ENCODE measurements at places on chromosomes 7 and 10. TPM values are rescaled to one million over a fixed set of nuclear protein-coding genes. Genes with fewer than 3 reads are reported as not detected.
A peak's percentile ranks its signal among the peaks of the same experiment; 100 is the strongest.

The TMEM236 gene
- total RNA-seq: 0.04 TPM

The ZNF786 gene
- total RNA-seq: 3.0 TPM

The CPA2 gene
- not detected for total RNA-seq

The CAMK2B gene
- total RNA-seq: not detected

The ZNF775 gene
- total RNA-seq: 0.56 TPM

The NKX2-3 gene
- not detected for total RNA-seq

The CRTAC1 gene
- total RNA-seq: not detected

The GRID2IP gene
- total RNA-seq: not detected

The PHF14 gene
- total RNA-seq: 71.6 TPM

The PMS2 gene
- total RNA-seq: 36.3 TPM

The MBL2 gene
- not detected for total RNA-seq

The EPHB6 gene
- total RNA-seq: 0.35 TPM

- peak; percentile 24 for DNase-seq
Observed at GRCh38 chr10:22682237-22683139, 31.9 kb downstream of the PIP4K2A start.

- DNase-seq: no peak
Observed at GRCh38 chr7:143230602-143231457, 9.0 kb downstream of the TAS2R40 start.

GRCh38 chr10:79230328-79230830 is 116.9 kb upstream of the PPIF start:
- no peak for DNase-seq

DNA sequence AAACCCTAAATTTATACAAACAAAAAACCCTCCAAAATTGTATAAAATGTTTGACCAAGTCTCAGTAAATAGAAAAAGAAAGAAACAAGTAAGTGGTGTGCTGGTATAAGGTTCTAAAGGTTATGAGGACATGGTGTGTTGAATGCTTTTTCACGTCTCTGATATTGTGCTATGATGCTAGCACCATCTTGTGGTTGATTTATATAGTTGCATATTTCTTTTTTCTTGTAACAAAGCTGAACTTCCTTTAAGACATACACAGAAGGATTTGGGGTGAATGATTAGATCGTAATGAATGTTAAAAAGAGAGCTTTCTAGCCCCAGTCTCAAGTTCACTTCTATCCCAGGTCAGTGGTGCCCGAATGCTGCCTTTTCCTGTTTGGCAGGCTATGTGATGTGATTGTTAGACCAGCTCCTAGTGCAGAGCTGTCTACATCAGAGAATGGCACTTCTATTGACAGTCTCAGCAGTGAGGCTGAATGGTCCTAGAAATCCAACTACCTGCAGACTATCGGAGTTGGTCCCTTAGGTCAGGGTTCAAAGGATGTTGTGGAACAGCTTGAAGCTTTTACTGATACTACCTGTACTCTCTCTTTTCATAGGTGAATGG is 25.0 kb downstream of the VTI1A start:
- peak; percentile 65 for DNase-seq

- DNase-seq: peak; percentile 28
Observed at GRCh38 chr7:124349443-124349842, 316.6 kb upstream of the TMEM229A start.

- DNase-seq: no peak
Observed at GRCh38 chr10:25017661-25018060, 1.2 kb downstream of the THNSL1 start.

- no peak for DNase-seq
Observed at GRCh38 chr7:14691034-14691433, 211.5 kb downstream of the DGKB start.

- no peak for DNase-seq
Observed at GRCh38 chr7:102111061-102112041, 175.3 kb upstream of the SH2B2 start.

DNA sequence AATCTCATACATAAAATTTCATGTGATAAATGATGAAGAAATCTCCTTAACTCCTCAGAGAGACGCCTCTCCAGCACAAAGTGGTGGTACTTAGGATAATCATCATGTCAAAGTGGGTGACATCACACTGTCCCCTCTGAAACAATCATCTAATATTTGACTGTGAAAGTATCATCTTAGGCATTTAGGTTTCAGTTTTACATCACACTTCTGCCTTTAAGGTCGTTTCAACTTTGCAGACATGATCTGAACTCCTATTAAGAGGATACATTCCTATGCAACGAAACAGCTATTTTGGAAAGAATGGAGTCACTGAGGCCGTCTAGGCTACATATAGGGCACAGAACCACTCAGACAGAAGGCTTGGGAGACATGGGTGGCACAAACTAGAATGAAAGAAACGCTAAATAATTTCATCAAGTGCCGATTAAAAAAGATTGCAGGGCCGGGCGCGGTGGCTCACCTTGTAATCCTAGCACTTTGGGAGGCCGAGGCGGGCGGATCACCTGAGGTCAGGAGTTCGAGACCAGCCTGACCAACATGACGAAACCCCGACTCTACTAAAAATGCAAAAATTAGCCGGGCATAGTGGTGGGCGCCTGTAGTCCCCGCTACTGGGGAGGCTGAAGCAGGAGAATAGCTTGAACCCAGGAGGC is 2.0 kb downstream of the VOPP1 start:
- no peak for DNase-seq

GRCh38 chr7:107345898-107346297 is 124.0 kb upstream of the GPR22 start:
- no peak for DNase-seq

- no peak for DNase-seq
Observed at GRCh38 chr7:66639773-66640172, 11.1 kb downstream of the KCTD7 start.

GRCh38 chr7:35571611-35572240 is 123.2 kb downstream of the HERPUD2 start:
- DNase-seq: no peak

DNA sequence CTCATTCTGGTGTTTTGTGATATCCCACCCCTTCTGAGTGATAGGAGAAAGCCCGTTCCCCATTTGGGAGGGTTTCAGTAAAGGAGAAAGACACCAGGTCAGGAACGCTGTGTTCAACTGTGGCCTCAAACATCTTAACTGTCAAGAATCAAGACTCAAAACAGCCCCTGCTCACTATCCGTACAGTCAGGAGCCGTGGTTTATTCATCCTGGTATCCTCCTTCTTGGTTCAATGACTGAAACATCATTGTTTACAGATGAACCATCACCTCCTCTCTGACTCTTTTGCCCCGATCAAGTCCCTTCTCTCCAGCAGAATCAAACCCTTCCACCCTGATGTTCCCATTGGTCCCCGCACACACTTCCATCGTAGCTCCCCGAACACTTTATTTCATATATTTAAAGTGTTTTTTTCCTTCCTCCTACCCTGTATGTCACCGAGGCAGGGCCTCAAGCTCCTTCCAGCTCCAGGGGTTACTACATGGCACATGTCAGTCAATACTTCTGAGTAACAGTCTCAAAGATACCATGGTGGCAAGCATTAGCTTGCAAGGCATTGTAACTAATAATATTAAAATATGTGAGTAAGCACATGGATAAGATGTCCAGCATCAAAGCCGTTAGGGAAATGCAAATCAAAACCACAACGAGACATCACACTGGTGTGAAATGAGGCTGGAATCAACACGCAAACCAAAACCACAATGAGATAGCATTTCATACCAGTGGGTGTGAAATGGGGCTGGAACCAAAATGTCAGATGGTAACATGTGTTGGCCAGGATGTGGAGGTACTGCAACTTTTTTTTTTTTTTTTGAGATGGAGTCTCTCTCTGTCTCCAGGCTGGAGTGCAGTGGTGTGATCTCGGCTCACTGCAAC is 124.7 kb upstream of the C1QL3 start:
- peak; percentile 16 for DNase-seq

GRCh38 chr10:129035052-129035827 is 431.8 kb upstream of the MGMT start:
- DNase-seq: no peak

DNA sequence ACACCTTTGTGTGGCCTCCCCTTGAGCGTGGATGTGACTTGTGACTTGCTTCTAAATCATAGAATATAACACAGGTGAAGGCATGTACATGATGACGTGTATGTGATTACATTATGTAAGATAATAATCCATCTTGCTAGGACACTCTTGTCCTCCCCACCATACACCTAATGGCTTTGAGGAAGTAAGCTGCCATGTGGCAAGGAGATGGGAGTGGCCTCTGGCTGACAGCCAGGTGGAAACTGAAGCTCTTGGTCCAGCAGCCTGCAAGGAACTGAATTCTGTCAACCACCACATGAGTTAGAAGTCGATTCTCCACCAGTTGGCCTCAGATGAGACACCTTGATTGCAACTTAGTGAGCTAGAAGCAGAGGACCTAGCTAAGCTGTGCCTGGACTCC is 67.4 kb upstream of the ELN start:
- no peak for DNase-seq

GRCh38 chr10:43822631-43823580 is 174.2 kb upstream of the ZNF32 start:
- no peak for DNase-seq

- DNase-seq: no peak
Observed at GRCh38 chr7:112147793-112148361, 58.3 kb downstream of the DOCK4 start.

- no peak for DNase-seq
Observed at GRCh38 chr7:94012746-94013145, 8.6 kb upstream of the BET1 start.

GRCh38 chr10:74290708-74291107 is 139.7 kb downstream of the ADK start:
- DNase-seq: no peak

DNA sequence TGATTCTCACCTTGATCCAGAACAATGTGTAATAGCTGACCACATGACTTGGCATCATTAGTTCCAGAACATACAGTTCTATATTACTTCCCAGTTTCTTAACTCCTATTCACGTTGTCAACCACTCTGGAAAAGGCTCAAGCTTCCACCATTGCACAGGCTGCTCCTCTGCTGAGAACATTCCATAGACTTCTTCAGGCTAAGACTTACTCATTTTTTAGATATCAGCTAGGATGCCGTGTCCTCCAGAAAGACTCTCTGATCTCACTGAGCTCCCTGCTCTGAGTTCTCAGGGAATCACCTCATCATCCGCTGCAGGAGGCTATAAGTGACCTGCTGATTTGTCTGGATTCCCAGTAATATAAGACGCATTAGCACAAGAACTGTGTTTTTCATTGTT is 73.1 kb downstream of the HTR7 start:
- no peak for DNase-seq

DNA sequence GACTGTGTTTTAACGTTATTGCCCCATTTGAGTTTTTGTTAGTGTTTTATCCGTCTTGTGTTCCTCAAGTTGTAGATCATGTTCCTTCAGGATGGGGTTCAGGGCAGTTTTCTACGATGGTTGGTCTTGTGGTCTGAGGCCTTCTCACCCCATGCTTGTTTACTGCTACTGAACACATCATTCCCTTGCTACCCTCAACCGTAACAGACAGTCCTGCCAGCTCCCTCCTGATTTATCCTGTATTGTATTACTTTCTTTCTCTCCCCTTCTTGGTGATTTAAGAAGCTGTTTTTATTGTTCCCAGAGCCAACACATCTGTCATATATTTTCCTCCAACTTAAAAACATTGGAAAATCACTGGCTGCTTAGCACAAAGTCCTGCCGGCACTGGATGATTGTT is 719.8 kb downstream of the INHBA start:
- DNase-seq: no peak

DNA sequence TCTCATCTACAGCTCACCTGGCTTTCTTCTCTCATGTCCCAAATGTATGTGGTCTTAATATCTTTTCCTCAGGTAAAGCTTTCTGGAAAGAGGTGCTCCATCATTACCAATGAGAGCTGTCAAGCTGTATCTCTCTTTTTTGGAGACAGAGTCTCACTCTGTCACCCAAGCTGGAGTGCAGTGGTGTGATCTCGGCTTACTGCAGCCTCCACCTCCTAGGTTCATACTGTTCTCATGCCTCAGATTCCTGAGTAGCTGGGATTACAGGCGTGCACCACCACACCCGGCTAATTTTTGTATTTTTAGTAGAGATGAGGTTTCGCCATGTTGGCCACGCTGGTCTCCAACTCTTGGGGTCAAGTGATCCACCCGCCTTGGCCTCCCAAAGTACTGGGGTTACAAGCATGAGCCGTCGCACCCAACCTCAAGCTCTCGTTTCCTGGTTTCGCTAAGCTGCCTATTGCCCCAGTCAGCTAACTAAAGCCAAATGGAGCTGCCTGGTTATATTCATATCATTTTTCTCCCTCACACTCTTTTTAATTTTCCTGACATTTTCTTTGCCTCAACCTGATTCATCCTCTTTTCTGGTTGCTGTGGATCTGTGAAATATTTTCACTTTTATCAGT is 60.5 kb downstream of the SUFU start:
- DNase-seq: no peak

DNA sequence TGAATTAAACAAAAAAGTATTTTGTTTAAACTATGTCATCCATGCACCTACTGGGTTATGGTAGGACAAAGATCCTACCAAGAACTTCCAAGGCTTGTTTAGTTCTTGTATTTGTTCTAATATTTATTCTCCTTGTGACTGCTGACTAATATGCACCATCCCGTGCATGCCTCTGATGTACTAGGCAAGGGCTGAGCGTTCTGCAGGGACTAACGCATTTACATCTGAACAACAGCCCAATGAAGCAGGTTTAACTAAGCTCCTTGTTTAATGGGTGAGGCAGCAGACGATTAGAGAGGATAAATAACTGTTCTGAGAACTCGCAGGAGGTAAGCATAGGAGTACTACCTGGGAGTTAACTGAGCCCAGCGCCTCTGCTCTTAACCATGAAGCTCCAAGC is 64.9 kb downstream of the KIAA1549 start:
- no peak for DNase-seq

GRCh38 chr7:47227762-47228177 is 354.1 kb downstream of the TNS3 start:
- peak; percentile 97 for DNase-seq

DNA sequence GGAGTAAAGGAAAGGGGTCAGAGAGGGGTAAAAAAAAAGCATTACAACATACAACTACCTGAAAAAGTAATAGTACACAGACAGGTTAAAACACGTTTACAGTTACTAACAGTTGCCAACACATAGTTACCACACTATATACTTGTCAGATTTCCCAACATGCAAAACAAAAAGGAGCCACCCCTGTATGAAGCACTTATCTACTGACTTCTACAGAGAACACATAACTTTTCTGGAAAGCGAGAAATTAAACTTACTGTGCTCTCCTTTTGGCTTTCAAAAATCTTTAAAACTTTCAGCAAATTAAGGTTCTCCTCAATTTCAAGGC is 2.1 kb downstream of the ABI1 start:
- no peak for DNase-seq

- peak; percentile 85 for DNase-seq
Observed at GRCh38 chr7:100465702-100466311, 1.7 kb upstream of the SPACDR start.

GRCh38 chr10:15169555-15170401 is 1.3 kb upstream of the NMT2 start:
- DNase-seq: no peak

GRCh38 chr7:4134631-4135030 is 547.5 kb upstream of the FOXK1 start:
- no peak for DNase-seq

Data from H4 (cell line).